ENCODE measurements at places on chromosomes 7 and 10. TPM values are rescaled to one million over a fixed set of nuclear protein-coding genes. Genes with fewer than 3 reads are reported as not detected.

Gene GJD4
- total RNA-seq, result not detected

Gene BHLHA15
- not detected for total RNA-seq

Gene PLEKHS1
- not detected for total RNA-seq

DNA sequence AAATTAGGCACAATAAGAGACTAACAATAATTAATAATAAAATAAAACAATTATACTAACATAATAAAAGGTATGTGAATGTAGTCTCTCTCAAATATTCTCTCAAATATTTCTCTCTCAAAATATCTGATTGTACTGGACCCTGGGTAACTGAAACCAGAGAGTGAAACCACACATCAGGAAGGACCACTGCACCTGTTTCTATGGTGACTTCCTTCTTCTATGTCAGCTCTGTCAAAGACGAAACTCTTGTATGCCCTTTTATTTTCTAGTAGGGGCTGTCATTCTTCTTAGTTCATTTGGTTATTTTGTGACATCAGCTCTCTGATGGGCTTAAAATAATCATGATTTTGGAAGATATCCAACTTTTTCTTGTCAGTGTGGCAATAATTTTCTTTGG lies 428.0 kb upstream of the TPK1 start:
- no peaks in the 10 kb centered on the region for H3K4me1 ChIP-seq
- H3K4me3 ChIP-seq, result no peak overlapping the region
- DNase-seq, result no peak
- H3K27ac ChIP-seq, result no peak overlapping the region

GRCh38 chr7:47253650-47254080 lies 328.2 kb downstream of the TNS3 start:
- peaks cover 4% of the 10 kb centered on the region for H3K4me1 ChIP-seq
- H3K27me3 ChIP-seq, result no peaks in the 10 kb centered on the region

DNA sequence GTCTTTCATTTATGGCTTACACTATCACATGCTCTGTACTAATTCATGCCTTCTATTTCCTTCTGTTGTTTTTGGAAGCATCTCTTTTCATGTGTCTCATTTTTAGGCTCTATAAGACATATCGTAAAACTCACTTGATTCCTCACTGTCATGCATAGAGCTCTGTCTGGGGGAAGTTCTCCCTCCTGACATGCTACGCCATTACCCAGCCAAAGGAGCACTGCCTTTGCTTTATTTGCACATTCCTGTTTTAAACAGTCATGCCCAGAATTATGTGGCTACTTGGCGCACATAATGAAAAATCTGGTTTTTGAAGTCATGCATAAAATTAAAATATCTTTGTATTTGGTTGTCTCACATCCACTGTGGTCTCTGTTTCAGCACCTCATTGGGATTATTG lies 17.6 kb upstream of the AKR1C3 start:
- no peaks in the 10 kb centered on the region for H3K27me3 ChIP-seq
- peaks cover 8% of the 10 kb centered on the region for H3K4me1 ChIP-seq
- no peaks in the 10 kb centered on the region for H3K36me3 ChIP-seq
- H3K4me3 ChIP-seq, result no peak overlapping the region
- no peak overlapping the region for H3K27ac ChIP-seq

- H3K27me3 ChIP-seq, result no peaks in the 10 kb centered on the region
- H3K4me1 ChIP-seq, result no peaks in the 10 kb centered on the region
- DNase-seq, result no peak
- no peak overlapping the region for H3K4me3 ChIP-seq
- H3K27ac ChIP-seq, result no peak overlapping the region
These were observed 68.3 kb downstream of the DGKI start for GRCh38 chr7:137778511-137778910.

Measured in uterus (tissue), 4 donors.